ENCODE measurements at places on chromosomes 5 and 9. TPM values are rescaled to one million over a fixed set of nuclear protein-coding genes. Genes with fewer than 3 reads are reported as not detected.

The PCDHA10 gene
- 42.3 TPM for total RNA-seq

The RETREG1 gene
- 67.9 TPM for total RNA-seq

The DNAI1 gene
- total RNA-seq: 2.2 TPM

The TMEM215 gene
- total RNA-seq: 0.31 TPM

The C9orf57 gene
- total RNA-seq: not detected

The CCNI2 gene
- total RNA-seq: 0.94 TPM

The HMMR gene
- 3.8 TPM for total RNA-seq

The FCN1 gene
- total RNA-seq: 0.31 TPM

The TAS2R1 gene
- total RNA-seq: 0.31 TPM
